D341Med (cell line): ENCODE measurements at places on chromosomes 2 and 18.

DNA sequence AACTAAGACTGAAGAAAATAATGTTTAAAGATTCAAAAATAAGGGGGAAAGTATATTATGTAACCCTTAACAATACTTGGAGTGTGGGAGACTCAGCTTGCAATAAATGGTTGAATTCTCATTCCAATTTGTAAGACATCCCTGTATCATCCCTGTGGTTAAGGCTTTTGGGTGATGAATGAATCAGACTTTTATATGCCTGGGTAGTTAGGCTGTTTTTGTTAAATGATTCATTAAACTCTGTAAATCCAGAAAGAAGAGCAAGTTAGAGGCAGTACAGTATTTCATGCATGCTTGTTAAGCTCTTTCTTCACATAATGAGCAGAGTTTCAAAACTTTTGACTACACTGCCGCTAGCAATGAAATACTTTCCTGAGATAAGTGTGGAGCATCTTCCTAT is 948.8 kb downstream of the SOCS6 start:
- DNase-seq: no peak

- DNase-seq: no peak
Measured at GRCh38 chr18:47457614-47458013, 206.2 kb upstream of the SKOR2 start.

GRCh38 chr2:142822190-142822589 is 55.3 kb upstream of the KYNU start:
- no peak for DNase-seq

DNA sequence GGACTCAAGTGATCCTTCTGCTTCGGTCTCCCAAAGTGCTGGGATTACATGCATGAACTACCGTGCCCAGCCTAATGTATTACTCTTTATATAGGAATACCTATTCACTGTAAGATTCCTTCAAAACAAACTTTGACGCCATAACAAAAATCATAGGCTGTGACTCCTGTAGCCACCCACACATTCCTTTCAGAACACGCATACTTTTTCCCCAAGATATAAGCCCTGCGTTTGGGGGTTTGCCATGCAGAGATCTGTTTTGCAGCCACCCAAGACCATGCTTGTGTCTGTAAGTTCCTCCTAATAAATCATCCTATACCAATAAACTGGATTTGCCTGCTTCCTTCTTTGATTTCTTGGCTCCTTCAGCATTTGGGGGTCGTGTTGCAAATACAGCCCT is 46.0 kb upstream of the STON1 start:
- no peak for DNase-seq

GRCh38 chr2:120400551-120400950 is 54.6 kb downstream of the INHBB start:
- DNase-seq: no peak

DNA sequence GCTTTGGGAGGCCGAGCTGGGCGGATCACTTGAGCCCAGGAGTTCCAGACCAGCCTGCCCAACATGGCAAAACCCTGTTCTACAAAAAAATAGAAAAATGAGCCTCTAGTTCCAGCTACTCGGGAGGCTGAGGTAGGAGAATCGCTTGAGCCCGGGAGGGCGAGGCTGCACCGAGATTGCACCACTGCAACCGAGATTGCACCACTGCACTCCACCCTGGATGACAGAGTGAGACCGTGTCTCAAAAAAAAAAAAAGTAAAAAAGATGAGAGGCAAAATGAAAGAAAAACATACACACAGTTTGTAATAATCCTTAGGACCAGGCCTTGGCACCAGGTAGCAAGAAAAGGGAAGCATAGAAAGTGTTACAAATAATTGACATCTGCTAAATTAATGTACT is 22.0 kb downstream of the RBM43 start:
- no peak for DNase-seq

- DNase-seq: no peak
Measured at GRCh38 chr2:133607679-133608078, 39.4 kb upstream of the NCKAP5 start.

DNA sequence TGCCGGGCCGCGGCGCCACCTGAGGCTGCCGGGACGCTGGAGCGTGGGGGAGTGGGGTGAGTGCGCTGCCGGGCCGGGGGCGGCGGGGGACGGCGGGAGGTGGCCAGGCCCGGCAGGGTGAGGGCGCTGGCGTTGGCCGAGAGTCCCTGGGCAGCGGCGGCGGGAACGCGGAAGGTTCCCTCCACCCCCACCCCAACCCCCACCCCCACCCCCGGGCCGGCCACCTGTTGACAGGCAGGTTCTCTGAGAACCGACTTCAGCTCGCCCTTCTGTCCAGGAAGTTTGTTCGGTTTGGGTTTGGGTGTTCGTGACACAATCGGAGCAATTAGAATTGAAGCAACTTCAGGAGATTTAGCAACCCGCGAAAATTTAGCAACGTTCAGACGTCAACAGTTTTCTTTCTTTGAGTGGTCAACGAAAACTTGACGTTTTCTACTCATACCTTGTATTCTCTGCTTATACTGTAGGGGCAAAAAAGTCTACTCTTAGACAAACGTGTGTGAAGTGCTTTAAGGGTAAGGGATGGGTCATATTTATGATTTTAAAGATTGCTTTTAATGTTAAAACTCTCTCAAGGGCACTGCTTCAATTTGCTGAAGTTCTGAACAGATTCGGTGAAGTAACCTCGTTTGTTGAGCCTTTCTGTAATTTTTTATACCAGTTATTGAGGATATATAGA is 9.3 kb downstream of the OTX1 start:
- DNase-seq: peak; percentile 15

GRCh38 chr2:66872986-66873754 is 438.2 kb downstream of the MEIS1 start:
- DNase-seq: no peak

DNA sequence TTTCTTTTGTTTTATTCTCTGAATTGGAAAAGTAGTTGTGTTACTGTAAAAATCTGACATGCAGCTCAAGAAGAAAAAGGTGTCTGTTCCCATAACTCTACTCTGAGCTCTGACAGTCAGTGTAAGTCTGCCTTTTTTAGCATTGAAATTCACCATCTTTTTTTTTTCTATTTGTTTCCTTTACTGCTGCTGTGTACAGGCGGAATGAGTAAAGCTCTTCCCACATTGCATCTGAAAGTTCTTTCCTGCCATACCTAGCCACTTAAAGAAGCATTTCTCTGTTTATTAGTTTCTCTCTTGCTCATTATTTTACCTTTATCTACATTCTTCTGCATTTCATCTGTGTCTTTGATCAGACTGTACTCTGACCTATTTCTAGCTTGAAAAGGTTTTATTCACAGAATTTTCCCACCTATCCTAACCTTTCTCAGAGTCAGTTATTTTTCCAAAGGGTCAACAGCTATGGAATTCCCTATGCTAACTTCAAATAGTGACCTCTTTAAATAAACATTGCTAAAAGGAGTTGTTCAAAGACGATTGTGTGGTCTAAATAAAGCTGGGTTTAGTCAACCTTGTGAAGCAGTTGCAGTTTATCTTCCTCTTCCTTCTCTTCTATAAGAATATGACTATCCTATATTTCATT is 1303.1 kb upstream of the ZEB2 start:
- DNase-seq: no peak

DNA sequence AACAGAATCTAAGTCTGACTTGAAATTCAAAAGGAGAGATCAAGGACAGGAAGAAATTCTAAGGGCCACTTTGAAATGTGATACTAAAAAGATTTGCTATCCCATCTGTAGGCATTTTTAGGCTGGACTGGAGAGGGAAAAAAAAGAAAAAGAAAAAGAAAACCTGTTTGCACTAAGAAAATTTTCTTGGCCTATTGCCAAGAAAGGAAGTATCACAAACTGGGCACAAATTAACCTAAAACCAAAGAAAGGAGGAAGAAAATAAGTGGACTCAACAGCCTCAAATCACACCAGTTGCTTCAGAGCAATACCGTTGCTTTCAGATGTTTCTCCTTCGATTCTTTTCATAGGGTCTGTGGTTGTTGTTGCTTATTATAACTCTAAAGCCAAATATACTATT is 287.9 kb upstream of the VRK2 start:
- DNase-seq: no peak

- no peak for DNase-seq
Measured at GRCh38 chr2:101805152-101806088, 107.9 kb downstream of the MAP4K4 start.

GRCh38 chr2:54628418-54628817 is 95.0 kb upstream of the EML6 start:
- no peak for DNase-seq

GRCh38 chr2:231557571-231558217 is 27.4 kb upstream of the NMUR1 start:
- peak; percentile 84 for DNase-seq

GRCh38 chr18:44870631-44871502 is 190.2 kb downstream of the SETBP1 start:
- DNase-seq: no peak

DNA sequence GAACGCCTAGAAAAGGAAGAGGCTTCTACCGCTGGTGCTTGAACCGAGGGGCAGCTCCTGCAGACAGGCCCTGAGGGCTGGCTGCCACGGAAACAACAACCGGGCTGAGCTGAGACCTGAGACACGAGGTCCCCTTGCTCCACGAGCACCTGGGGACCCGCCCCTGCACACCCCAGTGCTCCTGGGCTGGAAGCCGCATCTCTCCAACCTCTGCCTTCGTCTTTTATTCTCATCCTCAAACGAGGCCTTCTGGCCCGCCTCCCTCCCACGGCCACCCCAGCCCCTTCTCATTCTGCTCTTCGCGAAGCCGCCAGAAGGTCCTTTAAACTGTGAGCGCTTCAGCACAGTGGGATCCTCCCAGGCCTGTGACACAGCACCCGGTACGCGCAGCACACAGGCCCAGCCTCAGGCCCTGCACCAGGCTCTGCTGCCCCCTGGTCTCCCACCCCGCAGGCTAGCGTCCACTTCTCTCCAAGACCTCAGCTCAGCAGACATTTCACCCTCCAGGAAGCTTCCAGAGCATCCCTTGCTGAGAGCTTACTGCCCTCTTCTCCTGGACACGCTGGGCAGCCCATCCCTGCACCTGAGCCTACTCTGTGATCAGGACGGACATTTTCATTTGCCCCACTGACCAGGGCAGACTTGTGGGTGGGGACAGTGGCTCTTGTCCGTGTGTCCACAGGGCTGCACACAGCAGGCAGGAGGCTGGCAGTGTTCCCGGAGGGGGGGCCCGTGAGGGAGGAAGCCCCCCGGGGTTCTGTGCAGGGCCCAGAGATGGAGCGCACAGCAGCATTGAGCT is 149.7 kb downstream of the PXDN start:
- no peak for DNase-seq

DNA sequence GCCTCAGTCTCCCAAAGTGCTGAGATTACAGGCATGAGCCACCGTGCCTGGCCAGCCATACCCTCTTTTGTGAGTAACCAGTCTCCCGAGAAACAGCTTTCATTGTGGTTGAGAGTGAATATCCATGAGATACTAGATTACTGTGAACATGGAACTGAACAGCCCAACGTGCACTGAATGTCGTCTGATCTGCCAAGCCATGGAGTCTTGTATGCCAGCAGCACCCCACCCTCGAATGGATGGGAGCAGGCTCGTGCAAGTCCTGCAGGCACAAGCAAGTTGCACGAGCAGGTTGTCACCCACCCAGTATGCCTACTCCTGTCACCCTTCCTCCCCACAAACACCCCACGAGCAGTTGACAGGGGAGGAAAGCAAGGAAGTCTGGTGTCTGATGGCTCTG is 36.5 kb upstream of the TFCP2L1 start:
- DNase-seq: no peak

DNA sequence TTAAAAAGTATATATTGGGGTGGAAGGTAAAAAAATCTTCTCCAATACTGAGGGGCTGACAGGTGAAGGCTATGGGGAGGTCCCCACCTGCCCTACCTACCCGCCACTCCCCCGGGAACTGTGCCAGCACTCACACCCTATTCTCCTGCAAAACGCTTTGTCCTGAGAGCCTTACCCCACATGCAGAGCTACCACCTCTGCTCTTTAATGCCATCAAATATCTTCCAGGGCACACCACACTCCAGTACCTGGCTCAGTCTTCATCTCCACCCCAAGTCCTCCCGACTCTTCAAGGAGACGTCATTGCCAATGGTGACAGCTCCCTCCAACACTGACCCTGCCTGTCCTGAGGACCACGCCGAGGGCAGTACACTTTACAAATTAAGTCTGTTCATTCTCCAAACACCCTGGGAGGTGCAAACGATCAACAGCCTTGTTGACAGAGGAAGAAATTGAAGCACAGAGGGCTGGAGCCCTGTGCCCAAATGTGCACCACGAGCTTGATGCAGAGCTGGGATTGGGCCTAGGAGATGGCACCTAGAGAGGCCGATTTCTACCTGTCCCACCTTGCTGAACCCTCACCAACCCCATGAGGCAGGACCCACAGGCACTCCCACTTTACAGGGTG is 6.0 kb upstream of the GPR55 start:
- DNase-seq: no peak

- DNase-seq: no peak
Measured at GRCh38 chr18:13558790-13559189, 167.6 kb downstream of the FAM210A start.

GRCh38 chr2:95350368-95350767 is 52.1 kb upstream of the FAHD2A start:
- no peak for DNase-seq

- DNase-seq: no peak
Measured at GRCh38 chr2:207847807-207848544, 78.3 kb upstream of the FZD5 start.

GRCh38 chr2:201263779-201264178 is 3.4 kb downstream of the CASP8 start:
- DNase-seq: no peak
